ENCODE measurements at places on chromosomes 5 and 9.

DNA sequence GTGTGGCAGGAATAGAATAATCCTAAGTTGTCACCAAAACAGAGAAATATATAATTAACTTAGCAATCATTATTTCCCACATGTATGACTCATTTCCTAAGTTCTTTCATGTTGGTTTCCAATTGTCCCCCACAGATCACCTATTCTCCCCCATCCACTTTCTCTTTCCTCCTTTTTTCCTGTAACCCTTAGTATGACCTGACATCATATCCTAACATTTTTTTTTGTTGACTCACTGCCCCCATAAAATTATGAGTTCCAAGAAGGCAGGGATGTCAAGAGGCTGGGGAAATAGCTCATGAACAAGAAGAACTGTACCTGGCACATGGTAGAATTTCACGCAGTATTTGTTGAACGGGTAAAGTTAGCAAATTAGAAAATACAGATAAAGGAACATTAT is 186.7 kb downstream of the DCP2 start:
- no peak for DNase-seq

- DNase-seq = no peak
These were observed 544.7 kb upstream of the KLF4 start for GRCh38 chr9:108033976-108034964.

GRCh38 chr5:65059681-65060598 is 291.2 kb downstream of the CWC27 start:
- no peak for DNase-seq

DNA sequence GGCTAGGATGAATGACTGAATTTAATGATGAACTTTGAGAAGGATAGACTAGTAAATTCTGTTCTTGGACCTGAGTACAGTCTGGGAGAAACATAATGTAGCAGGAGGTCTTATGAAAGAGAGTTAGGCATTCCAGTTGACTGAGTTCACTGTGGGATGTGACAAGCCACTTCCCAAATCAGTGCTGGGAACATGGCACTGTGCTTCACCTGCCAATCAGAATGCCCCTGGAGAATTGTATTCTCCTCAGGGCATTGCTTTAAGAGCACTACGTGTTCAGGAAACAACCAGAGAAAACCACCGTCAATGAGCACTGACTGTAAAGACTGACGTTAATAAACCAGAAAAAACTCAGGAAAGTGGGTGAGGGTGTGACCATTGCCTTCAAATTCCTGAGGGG is 1.2 kb downstream of the CCDC107 start:
- DNase-seq = no peak

DNA sequence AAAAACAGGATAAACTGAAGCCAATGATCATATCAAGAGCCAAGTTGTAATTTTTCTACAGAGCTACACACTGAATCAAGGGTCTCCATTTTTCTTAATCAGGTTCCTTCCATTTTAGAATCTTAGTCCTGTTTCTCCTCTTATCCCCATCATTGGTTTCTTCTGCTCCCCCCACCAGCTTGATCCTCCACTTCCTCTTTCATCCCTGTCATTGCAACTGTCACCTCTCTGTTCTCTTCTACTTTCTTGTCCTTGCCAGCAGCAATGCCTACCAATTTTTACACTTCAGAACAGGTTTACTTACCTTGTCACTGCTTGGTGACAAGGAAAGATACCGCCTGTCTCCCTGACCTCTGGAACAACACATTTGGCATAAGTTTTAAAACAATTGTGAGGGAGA is 97.3 kb downstream of the CFAP90 start:
- DNase-seq = no peak

DNA sequence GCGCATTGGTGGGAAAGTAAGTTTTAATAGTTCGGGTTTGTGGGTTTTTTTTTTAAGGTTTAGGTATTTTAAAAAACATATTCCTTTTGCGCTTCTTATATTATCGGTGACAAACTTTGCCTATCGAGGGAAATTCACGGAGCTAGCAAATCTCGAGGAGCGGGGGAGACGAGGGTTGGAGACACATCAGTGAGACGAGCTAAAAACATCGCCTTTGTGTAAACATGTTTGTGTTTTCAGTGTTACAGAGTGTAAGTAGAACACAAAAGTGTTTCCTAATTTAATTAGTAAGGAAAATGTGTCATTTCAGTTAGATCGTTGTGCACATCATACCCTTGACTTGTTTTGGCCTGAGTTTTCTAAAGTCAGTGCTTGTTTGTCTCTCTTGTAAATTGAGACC is 945 bp downstream of the BTF3 start:
- no peak for DNase-seq

DNA sequence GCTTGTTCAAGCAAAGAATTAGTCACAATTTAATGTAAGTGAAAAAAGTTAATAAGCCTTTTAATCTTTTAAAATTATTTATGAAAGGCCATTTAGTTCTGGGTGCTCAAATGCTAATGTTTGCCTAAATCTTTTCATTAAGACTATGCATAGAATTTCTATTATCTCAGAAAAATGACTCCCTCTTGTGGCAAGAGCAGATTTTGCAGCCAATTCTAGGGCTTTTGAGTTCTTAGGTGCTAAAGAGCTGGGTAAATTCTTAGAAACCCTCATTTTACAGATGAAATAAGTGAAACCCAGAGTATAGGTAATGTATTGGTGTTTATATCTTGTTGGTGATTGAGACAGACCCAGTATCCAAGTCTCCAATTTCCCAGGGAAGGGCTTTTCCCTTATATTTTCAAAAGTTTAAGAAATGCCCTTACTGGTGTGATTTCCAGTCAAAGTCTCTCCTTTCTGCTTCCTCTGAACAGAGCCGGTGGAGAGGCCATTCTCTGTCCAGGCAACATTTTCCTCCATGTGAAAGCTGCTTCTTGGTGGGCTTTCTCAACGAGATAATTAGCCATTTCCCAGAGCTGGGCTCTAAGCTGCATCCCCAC is 24.1 kb upstream of the PCSK5 start:
- DNase-seq = peak; percentile 15

- DNase-seq = no peak
These were observed 113.2 kb downstream of the PALM2AKAP2 start for GRCh38 chr9:109893241-109893640.

DNA sequence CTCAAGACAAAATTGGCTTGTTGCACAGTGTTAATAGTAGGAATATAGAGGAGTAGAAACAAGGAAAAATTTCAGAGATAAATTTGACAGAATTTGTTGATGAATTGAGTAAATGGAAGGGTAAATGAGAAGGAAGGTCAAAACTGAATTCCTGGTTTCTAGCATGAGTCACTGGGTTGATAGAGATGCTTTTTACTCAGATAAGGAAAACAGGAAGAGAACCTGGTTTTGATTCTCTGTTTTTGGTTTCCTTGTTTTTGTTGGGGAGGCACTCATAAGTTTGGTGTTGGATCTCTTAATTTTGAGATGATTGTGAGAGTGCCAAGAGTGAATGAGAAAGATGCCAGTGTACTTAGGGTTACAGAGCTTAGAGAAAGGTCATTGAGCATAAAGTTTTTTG is 7.1 kb downstream of the LRRC70 start:
- no peak for DNase-seq

- DNase-seq = no peak
These were observed 86.6 kb downstream of the ZNF608 start for GRCh38 chr5:124659798-124660197.

DNA sequence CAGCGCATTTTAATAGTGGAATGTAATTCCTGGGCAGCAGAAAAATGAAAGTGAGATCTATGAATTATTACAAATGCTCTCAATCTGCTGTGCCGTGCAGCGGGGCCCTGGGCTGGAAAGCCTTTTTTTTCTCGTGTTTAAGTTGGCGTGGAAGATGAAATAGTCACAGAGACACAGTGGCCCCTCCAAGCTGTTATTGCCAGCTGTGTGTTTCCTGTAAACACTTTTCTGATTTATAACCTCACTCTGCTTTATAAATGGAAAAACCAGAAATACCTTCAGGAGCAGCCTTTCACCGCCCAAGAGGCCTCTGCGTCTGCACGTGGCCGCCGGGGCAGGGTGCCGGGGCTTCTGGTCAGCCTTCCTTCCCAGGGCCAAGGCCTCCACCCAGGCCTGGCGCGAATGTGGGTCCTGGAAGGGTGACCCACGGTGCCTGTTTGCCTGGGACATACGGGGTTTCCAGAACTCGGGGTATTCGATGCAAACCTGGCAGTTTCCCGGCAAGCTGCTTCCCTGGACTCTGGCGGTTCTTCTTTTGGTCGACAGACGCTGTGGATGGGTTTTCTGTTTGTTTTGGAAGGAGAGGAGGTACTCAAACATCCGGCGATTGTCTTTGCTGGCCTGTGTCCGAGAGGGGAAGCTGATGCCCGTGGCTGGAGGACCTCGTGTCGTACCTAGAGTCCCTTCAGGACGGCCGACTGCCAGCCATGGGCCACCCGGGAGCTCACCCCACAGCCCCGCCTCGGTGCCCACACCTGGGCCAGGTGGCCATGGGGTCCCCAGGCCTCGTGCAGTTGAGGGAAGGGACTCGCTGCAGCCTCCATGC is 256.7 kb downstream of the PARP8 start:
- no peak for DNase-seq

DNA sequence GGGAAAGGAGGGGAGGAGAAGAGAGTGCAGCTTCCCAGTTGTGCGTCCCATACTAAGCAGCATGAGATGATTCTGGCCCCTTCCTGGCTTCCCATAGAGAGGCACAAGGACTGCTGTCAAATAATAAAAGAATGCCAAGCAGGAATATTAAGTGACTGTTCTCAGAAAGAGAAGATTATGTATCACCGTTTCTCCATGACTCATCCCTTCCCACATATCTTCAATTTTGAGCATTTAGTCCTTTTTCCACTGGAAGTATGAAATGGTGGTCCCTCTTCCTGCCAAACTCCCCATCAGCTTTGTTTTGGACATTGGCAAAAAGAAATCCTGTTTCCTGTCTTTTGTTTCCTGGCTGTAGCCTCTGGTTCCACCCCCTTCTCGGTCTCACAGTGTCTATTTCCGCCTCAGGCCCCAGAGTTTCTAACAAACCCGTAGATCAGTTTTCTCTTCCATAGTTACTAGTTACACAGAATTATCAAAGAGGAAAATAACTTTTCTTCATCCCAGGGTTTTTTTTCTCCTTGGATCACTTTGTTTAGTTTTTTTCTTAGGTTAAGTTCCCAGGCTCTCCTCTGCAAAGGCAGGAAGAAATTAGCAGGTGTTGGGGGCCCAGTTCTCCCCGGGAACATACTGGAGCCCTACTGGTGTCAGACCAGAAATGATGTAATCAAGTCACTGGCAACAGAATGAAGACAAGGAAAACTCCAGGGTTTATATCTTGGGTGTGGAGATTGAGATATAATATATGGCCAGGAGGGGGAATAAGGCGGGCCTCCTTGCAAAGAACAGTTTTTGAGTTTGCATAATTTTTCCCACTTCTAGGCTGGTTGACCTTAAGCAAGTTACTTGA is 26.4 kb upstream of the ARHGAP26 start:
- no peak for DNase-seq

DNA sequence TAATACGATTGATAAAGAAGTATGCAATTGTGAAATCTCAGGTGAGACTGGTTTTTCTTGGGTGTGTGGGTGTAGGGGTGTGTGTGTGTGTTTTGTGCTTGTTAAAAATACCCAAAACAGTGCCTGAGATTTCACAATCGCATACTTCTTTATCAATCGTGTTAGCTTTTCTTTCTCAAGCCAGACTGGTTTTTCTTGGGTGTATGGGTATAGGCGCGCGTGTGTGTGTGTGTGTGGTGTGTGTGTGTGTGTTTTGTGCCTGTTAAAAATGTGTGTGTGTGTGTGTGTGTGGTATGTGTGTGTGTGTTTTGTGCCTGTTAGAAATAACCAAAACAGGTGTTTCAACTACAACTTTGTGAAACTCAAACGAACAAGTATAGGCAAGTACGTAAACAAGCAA is 53.7 kb downstream of the CERT1 start:
- DNase-seq = no peak

- DNase-seq = peak; percentile 45
These were observed 55.2 kb downstream of the NMUR2 start for GRCh38 chr5:152349683-152350526.

DNA sequence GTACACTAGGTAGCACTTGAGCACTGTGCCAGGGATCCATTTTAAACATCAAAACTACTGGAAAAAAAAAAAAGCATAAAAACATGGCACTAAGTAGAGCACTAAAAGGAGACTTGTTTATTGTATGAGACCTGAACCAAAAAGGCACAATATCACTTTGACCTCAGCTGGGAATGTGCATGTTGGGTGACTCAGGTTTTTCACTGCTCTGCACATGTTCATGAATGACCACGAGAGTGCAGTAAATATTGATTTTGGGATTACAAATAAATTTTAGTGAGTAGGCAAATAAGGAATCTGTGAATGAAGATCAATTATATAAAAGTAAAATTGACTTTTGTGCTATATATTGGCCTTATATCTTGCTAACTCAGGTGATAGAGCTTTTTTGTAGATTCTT is 11.8 kb downstream of the RMI1 start:
- no peak for DNase-seq

- no peak for DNase-seq
These were observed 19.9 kb downstream of the CCNH start for GRCh38 chr5:87392801-87393200.

- DNase-seq = peak; percentile 49
These were observed 283.9 kb upstream of the ANKRD55 start for GRCh38 chr5:56517011-56517416.

GRCh38 chr9:77743386-77743785 is 95.3 kb upstream of the GNA14 start:
- DNase-seq = no peak

- peak; percentile 43 for DNase-seq
These were observed 548.9 kb downstream of the BNC2 start for GRCh38 chr9:16321461-16322119.

GRCh38 chr9:21674894-21675293 is 127.5 kb upstream of the MTAP start:
- no peak for DNase-seq

GRCh38 chr9:107161338-107161737 is 121.7 kb upstream of the RAD23B start:
- no peak for DNase-seq

- no peak for DNase-seq
These were observed 6.4 kb downstream of the ABLIM3 start for GRCh38 chr5:149147676-149148075.

GRCh38 chr9:86667307-86667706 is 280.0 kb downstream of the GAS1 start:
- no peak for DNase-seq

- DNase-seq = no peak
These were observed 174.6 kb downstream of the FAM174A start for GRCh38 chr5:100709771-100710170.

- no peak for DNase-seq
These were observed 16.9 kb downstream of the ADAMTSL2 start for GRCh38 chr9:133551446-133551845.

GRCh38 chr5:180178531-180179441 is 30.2 kb downstream of the RASGEF1C start:
- no peak for DNase-seq

DNA sequence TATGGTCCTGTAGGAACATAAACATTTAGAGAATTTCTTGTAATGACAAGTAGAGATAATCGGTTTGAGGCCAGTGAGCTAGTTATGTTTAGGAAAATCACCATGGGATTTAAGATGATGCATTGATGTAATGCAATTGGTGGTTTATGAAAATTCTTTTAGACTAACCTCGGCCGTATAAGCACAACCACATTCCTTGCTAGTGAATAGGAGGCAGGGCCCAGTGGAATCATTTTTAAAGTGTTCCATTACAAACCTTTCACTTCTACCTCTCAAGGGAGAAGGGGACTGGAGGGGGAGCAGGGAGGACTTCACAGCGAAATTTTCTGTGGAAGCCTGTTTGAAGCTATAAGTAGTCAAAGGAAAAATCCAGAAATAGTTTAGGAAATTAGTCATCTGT is 71.8 kb upstream of the NFIL3 start:
- DNase-seq = no peak

- no peak for DNase-seq
These were observed 707 bp downstream of the GTF3C5 start for GRCh38 chr9:133031496-133031911.

- no peak for DNase-seq
These were observed 330.4 kb upstream of the KLF4 start for GRCh38 chr9:107819772-107820565.

All from SK-N-SH (cell line).